ENCODE measurements at places on chromosomes 5 and 9.

- DNase-seq, result no peak
Measured at GRCh38 chr5:2738156-2738699, 13.2 kb downstream of the IRX2 start.

GRCh38 chr5:137141779-137142178 lies 357.3 kb downstream of the SPOCK1 start:
- no peak for DNase-seq

DNA sequence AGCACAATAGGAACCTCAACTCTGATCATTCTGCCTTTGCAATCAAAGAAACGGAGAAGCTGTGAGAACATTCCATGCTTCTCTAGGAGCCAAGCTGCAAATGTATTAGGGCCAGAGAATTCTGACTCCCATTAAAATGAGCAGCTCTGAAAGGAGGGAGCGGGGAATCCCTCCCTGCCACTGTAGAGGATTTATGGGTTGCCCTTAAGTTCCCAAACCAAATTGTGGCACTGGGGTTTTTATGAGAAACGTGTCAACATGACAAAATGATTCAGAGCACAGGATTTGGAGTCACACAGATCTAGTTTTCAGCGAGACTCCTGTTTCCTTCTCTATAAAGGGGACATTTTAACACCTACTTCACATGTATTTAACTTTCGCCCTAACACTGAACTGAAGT lies 1.8 kb downstream of the IL6ST start:
- DNase-seq, result no peak

GRCh38 chr9:105168870-105169319 lies 75.6 kb upstream of the SLC44A1 start:
- DNase-seq, result no peak

DNA sequence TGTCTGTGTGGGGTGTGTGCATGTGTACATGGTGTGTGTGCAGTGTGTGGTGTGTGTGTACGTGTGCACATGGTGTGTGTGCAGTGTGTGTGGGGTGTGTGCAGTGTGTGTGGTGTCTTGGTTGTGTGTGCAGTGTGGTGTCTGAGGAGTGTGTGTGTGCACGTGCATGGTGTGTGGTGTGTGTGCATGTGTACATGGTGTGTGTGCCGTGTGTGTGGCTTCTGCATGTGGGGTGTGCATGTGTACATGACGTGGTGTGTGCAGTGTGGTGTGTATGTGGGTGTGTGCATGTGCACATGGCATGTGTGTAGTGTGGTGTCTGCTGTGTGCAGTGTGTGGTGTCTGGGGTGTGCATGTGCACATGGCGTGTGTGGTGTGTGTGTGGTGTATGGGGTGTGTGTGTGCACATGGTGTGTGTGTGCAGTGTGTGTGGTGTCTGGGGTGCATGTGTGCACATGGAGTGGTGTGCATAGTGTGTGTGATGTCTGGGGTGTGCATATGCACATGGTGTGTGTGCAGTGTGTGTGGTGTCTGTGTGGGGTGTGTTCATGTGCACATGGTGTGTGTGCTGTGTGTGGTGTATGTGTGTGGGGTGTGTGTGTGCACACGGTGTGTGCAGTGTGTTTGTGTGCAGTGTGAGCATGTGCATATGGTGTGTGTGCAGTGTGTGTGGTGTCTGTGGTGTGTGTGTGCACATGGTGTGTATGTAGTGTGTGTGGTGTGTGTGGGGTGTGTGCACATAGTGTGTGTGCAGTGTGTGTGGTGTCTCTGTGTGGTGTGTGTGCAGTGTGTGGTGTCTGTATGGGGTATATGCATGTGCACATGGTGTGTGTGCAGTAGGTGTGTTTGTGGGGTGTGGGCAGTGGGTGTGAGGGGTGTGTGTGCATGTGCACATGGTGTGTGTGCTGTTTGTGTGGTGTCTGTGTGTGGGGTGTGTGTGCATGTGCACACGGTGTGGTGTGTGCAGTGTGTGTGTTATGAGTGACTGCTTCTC lies 40.6 kb upstream of the ZNG1F start:
- DNase-seq, result no peak

- DNase-seq, result no peak
Measured at GRCh38 chr9:29069376-29069775, 1496.1 kb upstream of the C9orf72 start.

GRCh38 chr5:114363837-114364236 lies 2.0 kb downstream of the KCNN2 start:
- no peak for DNase-seq

GRCh38 chr5:170832241-170832640 lies 29.6 kb upstream of the RANBP17 start:
- no peak for DNase-seq

- no peak for DNase-seq
Measured at GRCh38 chr5:127935398-127935797, 148.2 kb upstream of the SLC12A2 start.

DNA sequence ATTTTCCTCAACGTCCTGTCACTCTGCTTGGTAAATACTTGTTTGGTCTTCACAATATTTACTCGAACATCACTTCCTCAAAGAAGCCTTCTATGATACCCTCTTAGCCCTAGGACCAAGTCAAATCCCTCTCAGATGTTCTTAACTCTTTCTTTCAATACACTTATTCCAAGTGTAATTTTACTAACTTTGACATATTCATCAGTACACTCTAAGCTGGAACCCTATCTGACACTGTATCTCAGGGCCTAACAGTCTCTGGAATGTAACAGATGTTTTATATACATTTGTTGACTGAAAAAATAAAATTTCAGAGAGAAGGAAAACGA lies 19.6 kb downstream of the SIL1 start:
- DNase-seq, result no peak
